ENCODE measurements at places on chromosomes 5 and 9.

- no peak for DNase-seq
These were observed 109.5 kb downstream of the TENT4A start for GRCh38 chr5:6822556-6823343.

DNA sequence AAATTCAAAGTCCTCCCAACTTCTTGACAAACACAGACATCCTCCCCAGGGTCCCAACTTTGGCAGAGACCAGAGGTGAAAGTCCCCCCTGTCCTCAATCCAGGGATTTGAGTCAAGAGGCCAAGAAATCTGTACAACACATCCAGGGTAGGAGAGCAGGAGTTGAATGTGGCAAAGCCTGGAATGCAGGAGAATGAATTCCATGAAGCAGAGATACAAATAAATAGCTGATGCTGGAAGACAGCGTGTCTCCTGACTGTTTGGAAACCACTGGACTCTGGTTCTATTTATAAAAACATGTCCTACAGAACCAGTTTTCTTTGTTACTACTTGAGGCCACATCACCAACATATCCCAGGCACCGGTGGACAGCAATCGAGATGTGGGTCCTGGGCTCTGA is 43.7 kb upstream of the SLIT3 start:
- DNase-seq, result peak; percentile 26

GRCh38 chr5:79795764-79796398 is 106.2 kb downstream of the CMYA5 start:
- peak; percentile 35 for DNase-seq

GRCh38 chr5:159782197-159782994 is 133.9 kb upstream of the ADRA1B start:
- DNase-seq, result no peak

GRCh38 chr9:72592502-72593403 is 71.3 kb downstream of the TMC1 start:
- DNase-seq, result peak; percentile 58

- no peak for DNase-seq
These were observed 142.9 kb downstream of the LPAR1 start for GRCh38 chr9:110895147-110895905.

DNA sequence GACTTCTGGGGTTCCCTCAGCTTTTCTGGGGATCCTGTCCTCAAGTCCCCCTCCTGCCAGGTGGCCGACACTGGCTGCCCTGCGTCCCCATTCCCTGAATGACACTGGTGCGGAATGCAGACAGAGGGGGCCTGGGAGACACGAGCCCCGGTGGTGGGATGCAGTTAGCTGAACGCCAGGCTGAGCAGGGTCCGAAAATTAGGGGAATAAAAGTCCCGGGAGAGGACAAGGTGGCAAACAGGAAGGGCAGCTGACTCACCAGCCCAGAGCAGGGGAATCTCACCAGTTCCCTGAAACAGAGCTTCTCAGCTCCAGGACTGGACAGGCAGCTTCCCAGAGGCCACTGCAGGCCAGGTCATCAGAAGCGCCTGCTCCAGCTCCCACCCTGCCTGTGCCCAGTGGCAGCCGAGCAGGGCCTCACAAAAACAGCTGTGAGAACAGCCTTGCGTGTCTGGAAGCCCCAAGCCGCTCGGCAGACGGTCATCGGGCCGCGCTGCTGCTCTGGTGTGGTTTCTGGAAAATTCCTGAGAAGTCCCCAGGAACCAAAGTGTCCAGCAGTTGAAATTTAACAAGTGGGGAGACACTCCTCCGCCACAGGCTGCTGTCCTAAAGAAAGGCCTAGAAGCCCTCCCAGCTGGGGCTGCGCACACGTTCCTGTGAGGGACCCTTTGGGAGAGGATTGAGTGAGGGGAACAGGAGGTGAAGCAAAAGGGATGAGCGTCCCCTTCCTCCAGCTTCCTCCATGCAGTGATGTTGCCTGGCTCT is 47.6 kb upstream of the EXOC3 start:
- peak; percentile 69 for DNase-seq

DNA sequence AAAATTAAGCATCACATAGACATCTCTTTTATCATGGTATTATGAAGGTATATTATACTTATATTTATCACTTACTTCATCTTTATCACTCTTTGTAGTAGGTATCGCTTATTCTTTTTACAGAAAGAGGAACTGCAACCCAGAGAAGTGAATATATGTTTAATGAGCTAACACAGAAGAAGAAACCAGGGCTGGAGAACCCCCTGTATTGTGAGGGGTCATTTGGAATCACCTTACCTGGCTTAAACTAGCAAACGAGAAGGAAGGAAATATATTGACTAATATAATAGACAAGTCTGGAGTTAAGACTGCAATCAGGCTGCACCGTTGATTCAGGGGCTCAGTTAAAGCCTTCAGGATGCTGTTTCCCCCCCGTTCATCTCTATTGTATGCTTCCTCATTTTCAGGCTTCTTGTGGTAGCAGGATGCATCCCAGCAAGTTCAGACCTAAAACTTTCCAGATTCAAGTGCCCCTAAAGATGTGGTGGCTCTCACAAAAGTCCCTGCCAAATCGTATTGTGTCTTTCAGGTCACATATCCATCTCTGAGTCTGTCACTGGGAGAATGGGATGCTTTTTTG is 146.4 kb downstream of the GCNT1 start:
- DNase-seq, result no peak

GRCh38 chr9:9286001-9286400 is 1326.8 kb downstream of the PTPRD start:
- peak; percentile 19 for DNase-seq

GRCh38 chr9:130117376-130117775 is 54.8 kb upstream of the NCS1 start:
- DNase-seq, result peak; percentile 51

- no peak for DNase-seq
These were observed 111.2 kb upstream of the IL12B start for GRCh38 chr5:159441441-159441840.

DNA sequence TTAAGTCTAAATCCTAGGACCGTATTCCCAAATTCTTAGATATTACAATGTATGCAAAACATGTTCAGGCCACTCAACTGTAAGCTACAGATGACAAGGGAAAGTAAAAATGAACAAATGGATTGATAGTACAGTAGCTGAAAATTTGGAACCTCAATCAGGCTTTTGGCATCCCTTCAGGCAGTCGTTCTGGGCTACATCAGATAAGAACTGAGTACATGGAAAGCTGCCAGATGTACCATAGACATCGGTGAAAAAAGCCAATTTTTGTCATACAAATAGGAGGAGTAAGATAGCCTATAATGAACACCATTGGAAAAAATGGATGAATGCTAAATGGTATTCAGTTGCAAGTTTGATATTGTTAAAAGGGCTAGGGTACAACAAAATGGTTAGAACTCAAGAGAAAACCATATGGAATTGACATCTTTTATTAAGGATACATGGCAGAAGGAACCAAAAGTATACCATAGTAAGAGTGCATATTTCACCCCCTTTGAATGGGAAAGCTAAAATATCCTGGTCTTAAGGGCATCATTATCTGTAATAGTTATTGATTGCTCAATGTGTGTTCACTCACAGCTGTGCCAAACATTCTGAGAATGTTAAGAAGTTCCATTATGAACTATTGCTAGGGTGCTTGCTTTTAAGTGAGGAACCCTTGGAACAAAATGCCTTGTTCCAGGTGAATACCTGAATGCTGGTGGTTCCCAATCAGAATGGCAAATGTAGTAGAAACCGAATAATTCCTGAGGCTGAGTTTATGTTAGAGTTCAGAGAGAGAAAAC is 86.4 kb downstream of the NR3C1 start:
- DNase-seq, result no peak

- no peak for DNase-seq
These were observed 112.4 kb upstream of the PRLR start for GRCh38 chr5:35342664-35343063.

DNA sequence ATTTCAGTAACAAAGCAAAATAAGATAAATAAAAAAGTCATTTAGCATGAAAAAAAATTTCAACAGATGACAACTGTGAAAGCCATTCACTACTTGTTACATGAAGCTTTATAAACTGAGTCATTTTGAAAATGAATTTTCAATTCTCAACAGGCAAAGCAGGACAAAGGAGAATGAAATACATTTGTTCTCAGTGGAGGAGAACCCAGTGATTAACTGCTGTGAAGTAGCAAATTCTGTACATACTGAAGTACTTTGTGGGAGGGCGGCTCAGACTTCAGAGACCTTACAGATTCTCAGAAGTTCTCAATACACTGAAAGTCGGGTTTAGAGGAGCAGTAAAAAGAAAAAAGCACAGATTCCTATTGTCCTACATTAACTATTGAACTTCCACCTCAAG is 21.7 kb downstream of the SKIC3 start:
- DNase-seq, result peak; percentile 24

GRCh38 chr5:94618029-94618492 is 343 bp downstream of the KIAA0825 start:
- peak; percentile 69 for DNase-seq

GRCh38 chr5:40093550-40093949 is 586.2 kb upstream of the PTGER4 start:
- DNase-seq, result no peak

- DNase-seq, result no peak
These were observed 20.3 kb downstream of the SLC45A2 start for GRCh38 chr5:33964132-33964700.

DNA sequence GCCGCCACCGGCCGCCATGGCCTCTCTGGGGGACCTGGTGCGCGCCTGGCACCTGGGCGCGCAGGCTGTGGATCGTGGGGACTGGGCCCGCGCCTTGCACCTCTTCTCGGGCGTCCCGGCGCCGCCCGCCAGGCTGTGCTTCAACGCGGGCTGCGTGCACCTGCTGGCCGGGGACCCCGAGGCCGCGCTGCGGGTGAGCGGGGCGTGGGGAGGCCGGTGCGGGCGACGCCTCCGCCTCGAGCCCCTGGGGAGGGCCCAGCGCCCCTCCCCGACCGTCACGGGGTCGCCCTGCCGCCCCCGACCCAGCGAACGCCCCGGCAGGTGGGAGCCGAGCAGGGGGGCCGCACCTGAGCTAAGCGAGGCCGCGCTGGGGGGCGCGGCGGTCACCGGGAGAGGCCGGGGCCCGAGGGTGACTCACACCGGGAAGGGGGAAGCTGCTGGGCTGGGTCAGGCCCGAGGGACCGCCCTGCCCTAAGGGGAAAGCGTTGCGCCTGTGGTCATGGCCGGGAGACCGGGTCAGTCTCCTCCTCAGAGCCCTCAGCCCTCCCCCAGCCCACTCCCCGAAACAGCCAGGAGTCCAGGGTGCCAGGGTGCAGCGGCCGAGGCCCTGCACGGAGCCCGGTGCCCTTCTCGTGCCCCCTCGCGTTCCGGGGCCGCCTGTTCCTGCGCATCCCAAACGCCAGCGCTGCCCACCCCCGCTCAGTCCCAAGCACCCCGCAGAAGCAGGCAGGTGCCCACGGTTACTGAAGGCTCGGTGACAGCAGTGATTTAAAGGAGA is 510 bp downstream of the NOXA1 start:
- DNase-seq, result no peak

DNA sequence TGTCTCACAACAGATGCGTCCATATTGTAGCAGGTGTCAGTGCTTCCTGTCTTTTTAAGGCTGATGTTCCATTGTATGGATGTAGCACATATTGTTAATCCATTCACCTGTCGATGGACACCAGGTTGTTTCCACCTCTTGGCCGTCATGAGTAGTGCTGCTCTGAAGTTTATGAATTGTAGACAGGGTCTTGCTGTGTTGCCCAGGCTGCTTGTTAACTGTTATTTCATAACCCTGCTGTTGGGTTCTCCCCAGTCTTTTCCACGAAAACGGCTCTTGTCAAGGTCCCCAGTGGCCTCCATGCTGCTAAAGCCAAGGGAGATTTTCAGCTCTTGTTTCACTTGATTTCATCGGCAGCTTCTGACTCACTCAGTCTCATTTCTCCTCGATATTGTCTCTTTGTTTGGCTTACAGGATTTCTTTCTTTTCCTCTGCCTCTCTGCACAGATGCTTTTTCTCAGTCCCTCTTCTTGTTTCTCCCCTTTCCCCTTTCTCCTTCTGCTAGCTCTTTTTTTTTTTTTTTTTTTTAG is 12.1 kb upstream of the PSD2 start:
- no peak for DNase-seq

GRCh38 chr5:158698023-158698639 is 401.6 kb downstream of the EBF1 start:
- DNase-seq, result no peak

- DNase-seq, result peak; percentile 64
These were observed 54.9 kb upstream of the ZSWIM6 start for GRCh38 chr5:61277190-61277589.

GRCh38 chr9:11039006-11039405 is 426.2 kb upstream of the PTPRD start:
- DNase-seq, result no peak

- DNase-seq, result no peak
These were observed 157.8 kb upstream of the PRR16 start for GRCh38 chr5:120306303-120306702.

DNA sequence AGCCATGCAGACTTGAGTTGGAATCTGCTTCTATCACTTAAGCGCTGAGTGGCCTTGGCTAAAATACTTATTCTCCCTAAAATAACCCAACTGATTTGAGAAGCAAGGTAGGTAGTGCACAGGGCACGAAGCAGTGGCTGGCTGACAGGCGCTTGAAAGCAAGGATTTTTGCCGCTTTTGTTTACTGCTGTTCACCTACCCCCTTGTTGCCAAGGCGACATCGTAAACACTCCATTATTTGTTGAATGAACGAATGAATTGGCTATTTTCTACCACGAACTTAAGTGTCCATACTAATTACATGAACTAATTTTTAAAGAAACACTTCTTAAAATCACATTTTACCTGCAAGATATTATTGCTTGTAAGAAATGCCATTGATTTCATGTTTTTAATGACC is 98.0 kb downstream of the ANKH start:
- no peak for DNase-seq

DNA sequence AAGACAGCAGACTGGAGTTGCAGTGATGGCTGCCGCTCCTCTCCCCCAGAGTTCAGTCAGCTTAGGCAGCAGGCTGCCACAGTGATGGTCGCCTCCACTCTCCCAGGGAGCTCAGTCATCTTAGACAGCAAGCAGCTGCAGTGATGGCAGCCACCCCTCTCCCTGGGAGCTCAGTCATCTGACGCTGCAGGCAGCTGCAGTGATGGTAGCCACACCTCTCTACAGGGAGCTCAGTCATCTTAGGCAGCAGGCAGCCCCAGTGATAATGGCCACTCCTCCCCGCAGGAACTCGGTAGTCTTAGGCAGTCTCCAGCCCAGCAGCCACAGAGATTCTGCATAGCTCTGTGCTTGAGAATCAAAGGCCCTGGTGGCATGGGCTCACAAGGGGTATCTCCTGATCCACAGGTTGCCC is 582.7 kb downstream of the DTWD2 start:
- DNase-seq, result no peak

- no peak for DNase-seq
These were observed 7.3 kb upstream of the IL4 start for GRCh38 chr5:132666310-132667123.

- no peak for DNase-seq
These were observed 105.3 kb downstream of the VAV2 start for GRCh38 chr9:133886563-133887501.

GRCh38 chr9:3922846-3923245 is 377.0 kb downstream of the GLIS3 start:
- peak; percentile 17 for DNase-seq

DNA sequence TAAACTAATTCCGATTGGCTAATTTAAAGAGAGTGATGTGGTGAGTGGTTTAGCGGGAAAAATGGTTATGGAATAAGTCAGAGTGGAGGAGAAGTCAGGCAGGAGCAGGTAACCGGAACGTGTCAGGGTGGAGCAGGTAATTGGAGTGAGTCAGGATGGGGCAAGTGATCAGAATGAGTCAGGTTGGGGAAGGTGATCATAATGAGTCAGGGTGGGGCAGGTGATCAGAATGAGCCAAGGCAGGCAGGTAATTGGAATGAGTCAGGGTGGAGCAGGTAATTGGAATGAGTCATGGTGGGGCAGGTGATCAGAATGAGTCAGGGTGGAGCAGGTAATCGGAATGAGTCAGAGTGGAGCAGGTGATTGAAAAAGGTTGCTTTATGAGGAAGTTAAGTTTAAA is 101.4 kb downstream of the TMEM167A start:
- DNase-seq, result no peak
